Activated CD8-positive, alpha-beta memory T cell treated with anti-CD3 and anti-CD28 coated beads for 1 hour (primary cell): ENCODE measurements at places on chromosomes 5 and 9.

- no peak for DNase-seq
Measured at GRCh38 chr9:11356067-11356466, 743.3 kb upstream of the PTPRD start.

- DNase-seq: no peak
Measured at GRCh38 chr5:143155455-143155854, 248.0 kb downstream of the NR3C1 start.

GRCh38 chr9:129875687-129876395 lies 40.6 kb downstream of the USP20 start:
- no peak for DNase-seq

DNA sequence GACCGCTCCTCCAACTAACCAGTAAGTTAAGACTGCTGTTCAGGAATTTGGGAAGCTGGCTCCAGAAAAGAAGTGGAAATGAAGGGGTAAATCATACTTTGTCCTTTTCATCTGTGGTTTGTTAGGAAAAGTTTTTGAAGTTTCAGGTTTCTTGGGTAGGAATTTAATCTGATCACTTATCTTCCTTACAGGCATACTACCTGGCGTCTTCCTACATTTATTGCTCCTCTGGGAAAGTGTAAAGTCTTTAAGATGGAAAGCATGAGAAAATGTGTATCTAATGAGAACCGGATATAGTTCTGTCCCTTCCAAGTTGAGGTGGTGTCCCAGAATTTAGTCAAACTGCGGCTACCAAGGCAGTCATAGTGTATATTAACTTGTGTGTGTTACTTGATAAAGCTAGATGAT lies 1.3 kb downstream of the RASA1 start:
- no peak for DNase-seq

DNA sequence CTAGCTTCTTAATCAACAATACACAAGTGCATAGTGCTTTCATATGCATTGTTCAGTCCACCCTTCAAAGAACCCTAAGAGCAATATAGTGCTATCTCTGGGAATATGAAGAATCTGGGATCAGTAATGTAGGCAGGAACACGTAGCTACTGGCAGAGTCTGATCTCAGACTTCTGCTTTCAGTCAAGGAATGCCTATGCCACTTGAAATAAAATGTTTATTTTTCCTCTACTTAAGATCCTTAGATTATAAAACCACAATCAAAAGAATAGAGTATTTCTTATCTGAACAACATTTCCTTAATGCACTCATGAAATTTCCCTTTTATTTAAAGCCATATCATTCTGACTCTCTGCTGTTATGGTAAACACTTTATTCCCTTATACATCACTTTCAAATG lies 1407.8 kb upstream of the C9orf72 start:
- DNase-seq: no peak

- no peak for DNase-seq
Measured at GRCh38 chr5:157900644-157901043, 41.7 kb upstream of the CLINT1 start.
